ENCODE measurements at places on chromosomes 4 and X. TPM values are rescaled to one million over a fixed set of nuclear protein-coding genes. Genes with fewer than 3 reads are reported as not detected.

USP46 gene
- total RNA-seq: 15.0 TPM

ARHGAP10 gene
- 4.4 TPM for total RNA-seq

- no peak for DNase-seq
Measured at GRCh38 chrX:78979789-78980464, 34.7 kb downstream of the P2RY10 start.

GRCh38 chr4:86657910-86658309, 63.8 kb downstream of the PTPN13 start:
- DNase-seq: no peak

GRCh38 chrX:151703487-151703886, 8.2 kb downstream of the PRRG3 start:
- DNase-seq: no peak

DNA sequence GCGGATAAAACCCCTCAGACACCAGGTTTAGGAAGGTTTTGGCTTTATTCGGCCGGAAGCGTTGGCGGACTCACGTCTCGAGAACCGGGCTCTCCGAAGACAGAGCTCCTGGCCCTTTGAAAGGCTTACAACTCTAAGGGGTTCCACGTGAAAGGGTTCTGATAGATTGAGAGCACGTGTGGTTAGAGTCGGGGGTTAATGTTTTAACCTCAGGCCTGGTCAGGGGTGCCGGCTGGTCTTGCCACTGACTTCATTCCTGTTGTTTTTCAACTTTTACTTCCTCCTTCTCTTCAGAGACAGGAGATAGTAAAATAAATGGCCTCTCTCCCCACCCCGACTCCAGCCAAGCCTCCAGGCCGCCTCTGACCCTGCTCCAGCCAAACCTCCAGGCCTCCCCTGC, 4.7 kb upstream of the ASMT start:
- no peak for DNase-seq

DNA sequence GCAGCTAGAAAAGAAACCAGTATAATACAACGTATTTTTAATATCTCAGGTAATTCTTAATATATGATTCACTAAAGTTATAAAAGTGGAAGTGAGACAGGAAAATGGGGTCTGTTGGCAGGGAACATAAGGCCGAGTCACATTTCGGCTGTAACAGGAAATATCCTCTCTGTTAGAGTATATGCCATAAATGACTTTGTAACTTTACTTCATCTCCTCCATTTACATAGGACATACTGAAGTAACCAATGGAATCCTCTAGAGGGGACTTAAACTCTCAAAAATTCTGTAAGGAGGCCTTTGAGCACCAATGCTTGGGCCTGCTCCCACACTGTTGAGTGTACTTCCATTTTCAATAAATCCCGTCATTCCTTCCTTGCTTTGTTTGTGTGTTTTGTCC, 71.3 kb downstream of the ANKRD17 start:
- DNase-seq: no peak
